ENCODE measurements at places on chromosomes 16 and 17.

GRCh38 chr17:73783945-73784603 is 139.8 kb upstream of the SDK2 start:
- no peak for DNase-seq

DNA sequence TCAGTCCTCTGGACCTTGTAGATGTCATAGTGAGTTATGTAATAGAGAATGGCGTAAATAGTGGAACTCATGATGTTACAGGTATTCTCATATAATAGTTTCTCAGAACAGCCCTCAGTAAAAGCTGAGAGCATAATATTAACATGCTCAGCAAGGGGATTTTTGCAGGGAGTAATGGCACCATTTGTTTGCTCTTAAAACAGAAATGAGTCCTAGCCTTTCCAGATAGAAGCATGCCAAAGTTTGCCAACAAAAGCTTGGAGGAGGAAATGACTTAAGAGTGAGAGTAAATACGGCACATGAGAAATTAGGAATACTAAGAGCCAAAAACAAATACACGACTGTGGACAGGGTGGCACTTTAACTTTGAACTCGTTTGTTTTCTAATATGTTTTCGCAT is 198.4 kb downstream of the ANKFN1 start:
- no peak for DNase-seq

- DNase-seq: no peak
Measured at GRCh38 chr17:8149419-8150193, 2.6 kb downstream of the PER1 start.

GRCh38 chr17:57357830-57358430 is 101.6 kb downstream of the MSI2 start:
- no peak for DNase-seq

GRCh38 chr16:1958715-1959268 is 546 bp upstream of the NDUFB10 start:
- DNase-seq: no peak

GRCh38 chr16:23124315-23124714 is 24.9 kb downstream of the USP31 start:
- DNase-seq: no peak

DNA sequence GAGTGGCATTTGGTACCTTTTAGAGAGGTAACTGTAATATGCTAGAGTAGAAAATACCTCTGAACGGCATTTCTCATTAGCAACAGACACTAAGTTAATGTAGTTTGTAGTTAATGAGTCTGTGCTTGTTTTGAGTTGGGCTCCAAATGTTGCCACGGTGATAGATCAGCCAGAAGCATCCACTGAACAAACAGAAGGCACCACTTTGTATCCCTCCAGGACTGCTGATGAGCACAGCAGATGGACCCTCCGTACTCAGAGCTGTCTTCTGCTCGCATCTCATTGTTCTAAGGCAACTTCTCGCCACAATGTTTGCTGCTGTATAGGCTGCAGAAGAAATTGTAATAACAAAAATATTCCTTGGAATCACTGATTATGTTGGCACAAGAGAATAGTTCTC is 56.1 kb downstream of the TNRC6C start:
- no peak for DNase-seq

GRCh38 chr17:32771396-32771795 is 105.5 kb downstream of the MYO1D start:
- DNase-seq: no peak

GRCh38 chr17:82433560-82434215 is 15.3 kb upstream of the OGFOD3 start:
- DNase-seq: no peak

- no peak for DNase-seq
Measured at GRCh38 chr17:19492141-19492540, 41.5 kb upstream of the SLC47A1 start.

All from activated CD4-positive, alpha-beta T cell treated with anti-CD3 and anti-CD28 coated beads, Interleukin-2, amount 50 U/mL, for 1 hour (primary cell).